ENCODE measurements at places on chromosomes 6 and 20. TPM values are rescaled to one million over a fixed set of nuclear protein-coding genes. Genes with fewer than 3 reads are reported as not detected.

OOEP gene
- not detected for total RNA-seq

DNA sequence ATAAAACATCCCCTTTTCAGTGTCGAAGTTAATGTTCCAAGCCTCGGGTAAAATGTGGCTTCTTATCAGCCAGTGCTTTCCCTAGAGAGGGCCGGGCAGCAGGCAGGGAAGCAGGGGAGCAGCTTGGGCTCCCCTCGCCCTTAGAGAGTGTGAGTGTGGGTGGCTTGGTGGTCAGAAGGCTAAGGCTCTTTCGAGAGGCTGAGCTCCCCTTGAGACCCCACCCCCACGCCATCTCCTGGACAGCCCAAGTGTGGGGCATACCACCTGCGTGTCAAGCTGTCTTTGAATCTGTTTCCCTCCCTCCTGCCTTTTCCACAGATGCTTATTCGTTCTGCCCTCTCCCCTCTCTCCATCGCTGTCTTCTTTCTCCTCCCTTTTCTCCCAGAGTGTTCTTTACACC lies 95.1 kb upstream of the FOXP4 start:
- no peak overlapping the region for H3K27ac ChIP-seq
- no peaks in the 10 kb centered on the region for H3K27me3 ChIP-seq
- H3K36me3 ChIP-seq: no peaks in the 10 kb centered on the region
- H3K4me1 ChIP-seq: peaks cover 19% of the 10 kb centered on the region

DNA sequence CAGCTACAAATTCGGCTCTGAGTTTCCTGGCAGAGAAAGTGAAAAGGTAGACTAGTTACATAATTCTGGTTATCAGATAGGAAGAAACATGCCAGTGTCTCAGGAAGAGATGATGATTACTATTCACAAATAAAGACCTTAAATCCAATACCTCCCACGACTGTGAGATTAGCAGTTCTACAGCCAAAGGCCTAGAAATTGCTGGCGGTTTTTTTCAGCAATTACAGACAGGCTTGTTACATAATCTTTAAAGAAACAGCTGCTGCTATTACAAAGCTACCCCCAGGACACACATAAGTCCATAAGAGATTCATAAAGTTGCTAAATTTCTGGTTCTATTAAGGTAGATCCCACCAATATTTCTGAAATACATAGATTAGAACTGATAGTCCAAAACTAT lies 40.2 kb downstream of the PIGU start:
- no peaks in the 10 kb centered on the region for H3K36me3 ChIP-seq
- no peak overlapping the region for H3K4me3 ChIP-seq

DNA sequence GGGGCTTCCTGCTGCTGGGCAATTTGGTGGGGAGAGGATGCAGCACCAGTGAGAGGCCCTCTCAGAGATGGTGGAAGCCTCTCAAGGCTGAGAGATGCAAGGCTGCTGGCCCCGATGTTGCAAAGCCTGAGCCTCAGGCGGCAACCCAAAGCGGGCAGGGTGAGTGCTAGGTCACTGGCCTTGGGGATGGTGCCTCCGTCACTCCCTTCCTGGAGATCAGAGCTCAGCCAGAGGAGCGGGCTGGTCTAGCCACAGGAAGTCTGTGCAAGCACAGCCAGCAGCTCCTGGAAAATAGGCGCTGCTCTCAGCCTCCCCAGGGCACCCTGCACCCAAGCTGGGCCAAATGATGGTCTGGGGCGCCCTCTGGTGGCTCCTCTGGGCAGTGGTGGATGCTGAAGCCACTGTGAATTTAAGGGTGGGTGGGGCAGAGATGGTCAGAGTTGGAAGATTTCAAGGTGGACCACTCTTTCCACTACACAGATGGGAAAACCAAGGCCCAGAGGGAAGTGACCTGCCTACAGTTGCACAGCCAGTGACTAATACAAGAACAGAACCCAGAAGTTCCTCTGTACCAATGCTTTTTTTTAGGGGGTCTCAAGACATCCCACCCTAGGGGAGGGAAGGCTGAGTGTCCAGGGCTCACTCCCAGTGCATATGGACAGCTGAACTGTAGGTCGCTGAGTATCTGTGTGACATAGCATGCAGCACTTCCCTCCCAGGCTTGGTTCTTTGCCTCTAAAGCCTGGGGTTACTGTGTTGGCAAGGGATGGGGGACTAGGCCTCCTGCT lies 20.8 kb downstream of the C20orf203 start:
- H3K27ac ChIP-seq: no peak overlapping the region
- no peaks in the 10 kb centered on the region for H3K36me3 ChIP-seq
- H3K4me1 ChIP-seq: no peaks in the 10 kb centered on the region
- H3K4me3 ChIP-seq: no peak overlapping the region

- DNase-seq: peak; percentile 28
- H3K4me3 ChIP-seq: no peak overlapping the region
- H3K4me1 ChIP-seq: peaks cover 18% of the 10 kb centered on the region
- no peak overlapping the region for H3K27ac ChIP-seq
- H3K36me3 ChIP-seq: no peaks in the 10 kb centered on the region
These were observed 65.2 kb upstream of the TXNDC5 start for GRCh38 chr6:7975764-7976146.

- H3K4me1 ChIP-seq: peaks cover 15% of the 10 kb centered on the region
- H3K36me3 ChIP-seq: no peaks in the 10 kb centered on the region
- no peak overlapping the region for H3K27ac ChIP-seq
- H3K4me3 ChIP-seq: no peak overlapping the region
- DNase-seq: no peak
These were observed 25.9 kb upstream of the EFHC1 start for GRCh38 chr6:52394251-52394666.

DNA sequence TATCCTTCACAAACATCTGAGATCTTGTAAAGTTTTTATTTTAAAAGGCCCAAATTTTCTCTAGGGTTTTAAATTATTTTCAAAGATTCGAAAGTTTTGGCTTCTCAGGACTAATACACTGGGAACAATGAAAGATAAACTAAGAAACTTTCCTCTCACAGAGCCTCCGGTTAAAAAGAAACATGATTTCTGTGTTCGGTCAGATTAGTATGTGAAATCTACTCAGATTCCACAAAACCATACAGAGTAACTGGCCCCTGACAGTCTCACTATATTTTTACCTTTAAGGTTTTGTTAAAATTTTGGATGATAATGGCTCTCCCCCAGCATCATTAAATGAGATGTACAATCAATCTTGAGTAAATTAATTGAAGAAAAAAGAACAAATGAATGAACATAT lies 471.0 kb downstream of the COL12A1 start:
- H3K4me3 ChIP-seq: no peak overlapping the region
- no peak for DNase-seq
- no peaks in the 10 kb centered on the region for H3K27me3 ChIP-seq

- no peak overlapping the region for H3K4me3 ChIP-seq
- H3K36me3 ChIP-seq: no peaks in the 10 kb centered on the region
- no peaks in the 10 kb centered on the region for H3K27me3 ChIP-seq
- H3K27ac ChIP-seq: no peak overlapping the region
These were observed 43.4 kb upstream of the SIRPG start for GRCh38 chr20:1700990-1701389.

DNA sequence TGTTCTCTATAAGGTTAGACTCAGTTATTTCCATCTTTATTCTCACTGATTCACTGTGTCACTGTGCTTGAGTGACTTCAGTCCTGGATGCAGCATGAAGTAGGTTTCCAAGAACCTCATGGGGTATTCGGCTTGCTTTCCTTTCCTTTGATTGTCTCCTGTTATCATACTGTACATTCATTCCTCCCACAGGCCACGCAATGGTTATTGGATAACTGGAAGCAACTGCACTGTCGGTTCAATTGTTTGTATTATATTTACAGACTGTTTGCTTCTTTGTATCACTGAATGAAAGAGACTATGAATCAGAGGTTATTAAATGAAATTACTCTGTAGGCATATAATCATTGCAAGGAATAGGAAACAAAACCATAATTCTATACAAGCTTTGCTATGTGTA lies 129.4 kb downstream of the MAP7 start:
- no peaks in the 10 kb centered on the region for H3K27me3 ChIP-seq
- peaks cover 8% of the 10 kb centered on the region for H3K4me1 ChIP-seq
- no peak for DNase-seq

DNA sequence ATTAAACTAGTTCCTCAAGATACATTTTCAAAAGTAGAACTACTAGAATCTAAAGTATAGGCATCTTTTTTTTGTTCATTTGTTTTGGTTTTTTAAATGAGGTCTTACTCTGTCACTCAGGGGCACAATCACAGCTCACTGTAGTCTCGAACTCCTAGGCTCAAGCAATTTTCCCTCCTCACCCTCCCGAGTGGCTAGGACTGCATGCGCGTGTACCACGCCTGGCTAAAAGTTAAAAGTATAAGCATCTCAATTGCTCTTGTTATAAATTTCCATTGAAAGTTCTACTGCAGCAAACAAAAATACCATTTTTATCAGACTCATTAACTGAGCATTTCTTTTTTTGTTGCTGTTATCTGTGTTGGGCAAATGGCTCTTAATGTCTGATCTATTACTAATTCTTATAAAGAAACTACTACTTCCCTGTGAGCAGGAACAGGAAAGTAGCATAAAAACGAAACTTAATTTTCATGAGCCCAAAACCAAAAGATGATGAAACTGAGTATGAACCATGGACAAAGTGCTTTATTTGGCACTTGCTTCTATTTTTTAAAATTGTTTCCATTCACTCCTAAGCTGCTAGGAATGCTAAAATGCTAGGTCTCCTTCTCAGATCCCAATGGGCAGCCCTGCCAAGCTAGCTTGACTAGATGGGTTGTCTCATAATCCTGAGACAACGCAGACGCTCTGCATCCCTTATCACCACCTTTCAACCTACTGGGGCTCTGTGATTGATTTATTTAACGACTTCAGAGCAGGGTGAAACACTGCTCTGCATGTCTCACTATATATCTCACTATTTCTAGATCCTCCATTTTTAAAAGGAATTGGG lies 36.9 kb downstream of the TRPC4AP start:
- H3K4me1 ChIP-seq: peaks cover 9% of the 10 kb centered on the region
- H3K36me3 ChIP-seq: no peaks in the 10 kb centered on the region
- H3K27me3 ChIP-seq: no peaks in the 10 kb centered on the region
